ENCODE measurements at places on chromosomes 1 and 21.

DNA sequence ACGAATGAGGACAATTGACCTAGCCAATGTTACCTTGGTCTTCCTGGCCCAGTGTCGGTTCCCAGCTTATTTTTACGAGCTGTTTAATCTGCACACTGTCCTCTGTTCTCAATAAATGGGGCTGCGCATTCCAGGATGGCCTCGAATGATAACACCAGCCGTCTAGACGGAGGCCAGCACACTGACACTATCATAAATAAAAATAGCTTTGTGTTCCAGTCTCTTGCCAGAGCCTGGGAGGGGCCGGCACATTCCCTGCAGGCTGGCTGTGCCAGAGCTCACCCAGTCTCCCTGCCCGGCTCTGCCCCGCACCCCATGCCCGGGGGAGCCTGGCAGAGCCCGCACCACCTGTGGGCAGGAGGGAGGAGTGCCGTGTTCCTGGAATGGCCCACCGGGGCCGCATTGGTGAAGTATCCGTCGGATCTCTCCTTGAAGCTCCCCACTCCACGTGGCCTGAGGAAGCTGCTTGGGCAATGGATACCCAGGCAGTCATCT, 92.1 kb downstream of the SPSB1 start:
- no peak for DNase-seq

- no peak for DNase-seq
These were observed 27.7 kb downstream of the IL12RB2 start for GRCh38 chr1:67335411-67335810.

GRCh38 chr1:14320986-14321385, 277.5 kb upstream of the KAZN start:
- no peak for DNase-seq

DNA sequence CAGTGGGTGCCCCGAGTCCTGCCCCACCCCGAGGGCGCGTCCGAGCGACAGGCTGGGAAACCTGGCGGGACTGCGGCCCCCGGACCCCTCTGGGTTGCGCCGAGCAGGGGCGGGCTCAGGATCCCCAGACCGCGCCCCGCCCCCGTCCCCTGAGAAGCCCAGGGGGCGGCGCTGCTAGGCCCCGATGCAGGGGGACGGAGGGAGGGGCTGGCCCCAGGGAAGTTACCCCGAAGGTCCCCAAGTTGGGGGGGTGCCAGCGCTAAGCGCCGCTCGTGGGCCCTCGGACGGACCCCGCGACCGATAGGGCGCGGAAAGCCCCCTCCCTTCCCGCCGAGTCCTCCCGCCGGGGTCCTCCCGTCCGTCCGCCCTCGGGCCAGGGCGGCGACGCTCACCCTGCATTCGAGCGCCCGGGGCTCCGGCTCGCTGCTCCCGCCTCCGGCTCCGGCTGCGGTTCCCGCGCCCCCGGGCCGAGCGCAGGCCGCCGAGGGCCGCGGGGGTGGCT, 414 bp downstream of the GPR153 start:
- DNase-seq, result no peak

- no peak for DNase-seq
These were observed 48.4 kb upstream of the KAZN start for GRCh38 chr1:14549897-14550620.

DNA sequence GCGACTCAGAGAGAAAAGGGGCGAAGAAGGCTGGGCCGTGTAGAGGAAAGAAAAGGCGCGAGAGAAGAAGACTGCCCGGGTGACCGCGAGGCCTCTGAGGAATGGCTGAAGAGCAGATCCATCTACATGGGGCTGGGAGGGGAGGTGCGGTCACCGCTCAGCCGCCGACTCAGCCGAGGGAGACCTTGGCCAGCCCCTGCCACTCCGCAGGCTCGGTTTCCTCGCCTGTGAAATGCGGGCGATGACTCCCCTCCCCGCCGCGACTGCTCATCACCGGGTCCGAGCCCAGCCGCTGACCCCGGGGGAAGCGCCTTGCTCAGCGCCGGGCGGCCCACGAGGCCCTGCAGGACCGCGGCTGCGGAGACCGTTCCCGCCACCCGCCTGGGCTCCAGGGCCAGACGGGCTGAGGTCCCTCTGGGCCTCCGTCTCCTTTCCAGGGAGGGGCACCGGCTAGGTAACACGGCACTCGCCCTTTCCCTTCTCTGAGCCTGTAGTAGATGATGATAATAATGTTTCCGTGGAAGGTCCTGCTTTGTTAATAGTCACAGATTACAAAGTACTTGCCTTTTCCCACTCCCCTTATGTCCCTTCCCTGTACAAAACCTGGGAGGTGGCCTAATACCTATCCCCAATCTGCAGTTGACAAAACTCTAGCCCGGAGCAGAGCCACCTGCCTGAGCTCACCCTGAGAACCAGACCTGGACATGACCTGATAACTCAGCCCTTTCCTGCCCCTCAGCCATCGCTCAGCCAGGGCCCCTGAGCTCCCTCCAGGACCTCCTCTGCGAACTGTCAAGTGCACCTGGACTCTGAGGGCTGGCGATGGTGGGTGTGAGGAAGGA, 1.6 kb upstream of the BSND start:
- no peak for DNase-seq

- no peak for DNase-seq
These were observed 7.3 kb downstream of the UQCRHL start for GRCh38 chr1:15799928-15800835.

DNA sequence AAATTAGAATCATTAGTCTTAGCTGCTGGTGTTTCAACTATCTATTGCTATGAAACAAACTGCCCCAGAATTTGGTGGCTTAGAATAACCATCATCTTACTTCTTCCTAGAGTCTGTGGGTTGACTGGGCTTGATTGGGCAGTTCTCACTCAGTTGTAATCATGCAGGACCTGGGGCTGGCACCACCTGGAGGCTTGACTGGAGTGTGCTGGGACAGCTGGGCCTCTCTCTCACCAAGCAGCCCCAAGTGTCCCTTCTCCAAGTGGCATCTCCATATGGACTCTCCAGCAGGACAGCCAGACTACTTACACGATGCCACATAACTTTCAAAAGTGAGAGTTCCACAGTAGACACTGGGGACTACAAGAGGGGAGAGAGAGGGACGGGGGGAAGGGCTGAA, 140.3 kb upstream of the ATP1B1 start:
- DNase-seq, result no peak

DNA sequence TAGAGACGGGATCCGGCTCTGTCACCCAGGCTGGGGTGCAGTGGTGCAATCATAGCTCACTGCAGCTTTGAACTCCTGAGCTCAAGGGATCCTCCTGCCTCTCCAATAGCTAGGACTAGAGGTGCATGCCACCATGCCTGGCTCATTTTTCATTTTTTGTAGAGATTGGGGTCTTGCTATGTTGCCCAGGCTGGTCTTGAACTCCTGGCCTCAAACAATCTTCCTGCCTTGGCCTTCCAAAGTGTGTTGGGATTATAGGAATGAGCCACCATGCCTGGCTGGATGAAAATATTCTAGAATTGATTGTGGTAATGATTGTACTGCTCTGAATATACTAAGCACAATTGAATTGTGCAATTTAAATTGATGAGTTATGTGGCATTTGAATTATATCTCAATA, 21.9 kb downstream of the ZMYM4 start:
- DNase-seq, result no peak

- no peak for DNase-seq
These were observed 22.7 kb downstream of the SERINC2 start for GRCh38 chr1:31435471-31436409.

DNA sequence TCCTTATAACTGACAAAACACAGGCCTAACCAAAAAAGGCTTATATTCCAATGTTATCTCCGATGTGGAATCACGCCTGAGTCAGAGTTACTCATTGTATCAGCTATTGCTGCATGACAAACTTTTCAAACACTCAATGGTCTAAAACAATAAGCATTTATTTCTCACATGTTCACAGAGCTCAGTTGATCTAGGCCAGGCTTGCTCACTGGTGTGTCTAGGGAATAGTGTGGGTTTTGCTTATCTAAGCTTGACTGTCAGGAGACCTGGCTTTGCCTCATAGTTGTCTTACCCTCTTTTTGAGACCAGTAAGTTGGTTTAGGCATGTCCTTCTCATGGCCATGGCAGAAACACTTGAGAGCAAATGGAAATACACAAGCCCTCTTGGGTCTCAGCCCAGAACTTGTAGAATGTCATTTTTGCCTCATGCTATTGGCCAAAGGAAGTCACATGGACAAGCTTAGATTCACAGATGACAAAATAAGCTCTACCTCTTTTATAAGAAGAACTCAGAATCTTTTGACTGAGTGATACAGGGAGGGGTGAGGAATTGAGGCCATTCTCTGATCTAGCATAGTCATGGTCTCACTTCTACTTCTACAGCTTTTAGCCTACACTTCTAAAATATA, 130.8 kb downstream of the HMCN1 start:
- peak; percentile 26 for DNase-seq

DNA sequence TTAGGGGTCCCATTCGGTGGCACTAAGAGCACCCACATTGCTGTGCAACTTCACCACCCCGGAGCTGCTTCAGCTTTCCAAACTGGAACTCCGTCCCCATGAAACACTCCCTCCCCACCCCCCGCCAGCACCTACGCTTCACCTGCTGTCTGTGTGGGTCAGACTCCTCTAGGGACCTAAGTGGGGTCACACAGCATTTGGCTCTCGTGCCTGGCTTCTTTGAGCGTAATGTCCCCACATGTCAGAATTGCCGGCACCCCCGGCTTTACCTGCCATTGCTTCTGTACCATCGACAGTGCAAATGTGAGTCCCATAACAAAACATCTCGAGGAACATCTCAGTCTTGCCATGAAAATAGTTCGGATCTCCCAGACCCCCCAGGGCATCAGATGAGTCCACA, 35.9 kb upstream of the AGPAT3 start:
- no peak for DNase-seq

- no peak for DNase-seq
These were observed 30.2 kb downstream of the S100A6 start for GRCh38 chr1:153505576-153505975.

GRCh38 chr1:205936311-205936710, 6.9 kb downstream of the SLC26A9 start:
- DNase-seq, result no peak

GRCh38 chr1:227134686-227135314, 183.5 kb downstream of the CDC42BPA start:
- no peak for DNase-seq

GRCh38 chr1:200302921-200303290, 106.9 kb downstream of the ZNF281 start:
- DNase-seq, result no peak

- DNase-seq, result no peak
These were observed 70.5 kb upstream of the PPIH start for GRCh38 chr1:42587753-42588152.

GRCh38 chr1:225762444-225762843, 15.2 kb upstream of the SRP9 start:
- no peak for DNase-seq

- DNase-seq, result peak; percentile 9
These were observed 48.5 kb upstream of the SLC25A33 start for GRCh38 chr1:9490605-9491339.

DNA sequence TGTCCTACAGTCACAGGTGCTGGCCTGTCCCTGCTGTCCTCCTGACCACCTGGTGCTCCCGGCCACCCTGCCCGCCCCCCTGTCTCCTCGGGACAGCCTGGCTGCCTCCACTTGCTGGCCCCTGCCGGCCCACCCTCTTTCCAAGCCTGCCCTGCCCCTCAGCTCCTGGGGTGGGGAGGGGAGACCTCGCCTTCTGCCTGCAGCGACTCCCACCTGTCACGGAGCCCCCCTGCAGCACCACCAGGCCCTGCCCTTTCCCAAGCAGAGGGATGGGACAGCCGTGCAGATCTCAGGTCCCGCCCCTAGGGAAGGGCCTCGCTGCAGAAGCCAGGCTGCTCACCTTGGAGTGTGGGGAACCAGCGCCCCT, 7.5 kb downstream of the LRRC3 start:
- no peak for DNase-seq
